ENCODE measurements at places on chromosomes 4 and X.
A peak's percentile ranks its signal among the peaks of the same experiment; 100 is the strongest.

- no peak for DNase-seq
These were observed 97.5 kb upstream of the PRPS2 start for GRCh38 chrX:12693754-12694153.

DNA sequence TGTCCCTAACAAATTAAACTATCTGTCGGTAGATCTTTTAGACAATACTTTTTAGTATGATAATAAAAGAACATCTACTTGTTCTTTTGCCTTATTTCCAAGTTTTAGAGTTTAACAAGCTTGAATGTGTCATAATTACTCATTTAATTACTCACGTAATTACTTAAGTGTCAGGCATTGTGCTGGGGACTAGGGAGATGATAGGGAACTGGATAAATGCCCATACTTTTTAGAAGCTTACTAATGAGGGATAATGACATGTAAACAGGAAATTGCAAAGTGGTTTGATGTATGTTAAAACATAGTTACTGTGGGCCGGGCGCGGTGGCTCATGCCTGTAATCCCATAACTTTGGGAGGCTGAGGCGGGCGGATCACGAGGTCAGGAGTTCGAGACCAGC, 158.3 kb downstream of the DMD start:
- no peak for DNase-seq

DNA sequence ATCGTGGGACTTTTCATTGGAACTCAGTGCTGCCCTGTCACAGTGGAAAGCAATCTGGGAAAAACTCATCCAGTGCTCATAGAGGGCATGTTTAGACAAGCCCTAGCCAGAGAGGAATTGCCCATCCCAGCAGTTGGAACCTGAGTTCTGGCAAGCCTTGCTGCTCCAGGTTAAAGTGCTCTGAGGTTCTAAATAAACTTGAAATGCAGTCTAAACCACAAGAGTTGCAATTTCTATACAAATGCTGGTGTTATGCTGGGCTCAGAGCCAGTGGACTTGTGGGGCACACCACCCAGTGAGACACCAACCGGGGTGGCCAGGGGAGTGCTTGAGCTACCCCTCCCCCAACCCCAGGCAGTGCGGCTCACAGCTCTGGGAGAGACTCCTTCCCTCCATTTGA, 142.8 kb upstream of the PPP1R2C start:
- no peak for DNase-seq

GRCh38 chrX:57137501-57137900, 304 bp upstream of the SPIN2A start:
- no peak for DNase-seq

DNA sequence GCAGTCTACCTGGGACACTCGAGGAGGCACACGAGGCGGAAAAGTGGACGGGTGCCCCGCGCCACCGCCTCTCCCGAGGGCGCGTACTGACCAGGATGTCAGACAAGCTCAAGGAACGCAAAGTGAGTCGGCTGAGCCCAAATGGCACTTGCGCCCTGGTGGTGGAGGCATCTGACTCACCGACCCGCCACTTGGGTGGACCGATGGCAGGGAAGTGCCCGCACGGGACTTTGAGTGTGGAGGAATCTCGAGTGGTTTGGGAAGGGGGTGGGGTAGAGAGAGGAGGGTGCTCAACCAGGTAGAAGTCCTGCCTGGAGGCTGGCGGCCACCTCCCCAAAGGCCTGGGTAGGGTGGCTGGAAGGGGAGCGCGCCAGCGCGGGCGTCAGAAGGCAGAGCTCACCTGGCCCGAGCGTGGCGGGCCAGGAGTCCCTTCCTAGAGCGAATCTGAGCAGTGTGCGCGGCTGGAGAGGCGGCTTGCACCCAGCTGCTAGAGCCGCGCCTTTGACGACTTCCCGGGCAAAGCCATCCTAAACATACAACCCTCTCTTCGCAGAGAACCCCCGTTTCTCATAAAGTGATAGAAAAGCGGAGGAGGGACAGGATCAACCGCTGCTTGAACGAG, 655 bp downstream of the HELT start:
- DNase-seq, result no peak

DNA sequence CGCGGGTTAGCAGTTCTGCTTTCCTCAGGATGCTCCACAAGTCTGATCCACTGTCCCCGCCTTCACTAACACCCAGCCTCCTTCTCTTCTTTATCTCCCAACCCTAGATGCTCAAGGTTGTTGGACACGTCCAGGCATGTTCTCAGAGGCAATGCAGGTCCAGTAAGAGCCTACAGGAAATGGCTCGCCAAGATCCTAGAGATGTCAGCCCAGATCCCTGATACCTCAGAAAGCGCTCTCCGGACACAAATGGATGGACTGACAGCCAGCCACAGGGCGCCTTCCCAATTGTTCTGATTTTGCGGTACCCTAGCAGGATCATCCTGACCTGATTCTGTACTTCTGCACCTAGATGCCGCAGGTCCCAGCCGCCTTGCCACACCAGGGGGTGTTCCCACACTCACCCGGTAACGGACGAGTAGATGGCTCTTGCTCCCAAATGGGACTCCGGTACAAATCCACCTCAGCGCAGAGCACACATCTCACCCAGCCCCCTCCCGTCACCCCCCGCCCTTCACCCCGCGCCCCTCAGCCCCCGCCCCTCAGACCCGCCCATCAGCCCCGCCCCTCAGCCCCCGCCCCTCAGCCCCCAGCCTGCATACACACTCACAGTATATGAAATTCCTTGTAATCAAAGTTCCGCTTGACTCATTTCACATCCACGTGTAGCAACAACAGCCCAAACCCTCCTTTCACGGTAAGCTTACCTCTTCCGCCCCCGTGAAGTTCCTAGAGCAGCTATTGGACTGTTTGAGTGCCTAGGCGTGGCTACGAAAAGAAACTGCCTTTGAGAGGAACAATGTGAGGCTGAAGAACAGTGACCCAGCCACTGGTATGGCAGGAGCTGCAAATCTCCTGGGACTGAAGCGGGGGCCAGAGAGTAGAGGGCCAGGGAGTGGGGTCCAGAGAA, at the start of gene EDA2R:
Gene EDA2R (minus strand): TSS at position 488 of the 910 bp plus-strand sequence. CDS start 23,058 bp downstream, outside the sequence.
- DNase-seq, result peak; percentile 7

DNA sequence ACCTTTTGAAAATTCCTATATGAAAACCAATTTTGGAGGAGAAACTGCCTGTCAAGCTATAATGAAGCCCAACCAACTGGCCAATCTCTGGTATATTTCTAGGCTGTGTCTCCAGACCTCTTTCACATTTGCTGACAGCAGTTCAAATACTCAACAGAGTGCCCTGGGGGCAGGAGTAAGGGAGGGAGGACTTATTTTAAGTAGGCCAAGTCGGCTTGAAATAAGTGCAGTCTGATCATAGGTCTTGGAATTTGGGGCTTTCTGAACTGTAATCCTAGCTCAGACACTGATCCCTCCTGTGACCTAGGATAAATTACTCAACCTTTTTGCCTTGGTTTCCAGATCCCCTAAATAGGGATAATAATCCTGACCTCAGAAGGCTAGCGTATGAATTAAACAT, 59.4 kb upstream of the SLC7A11 start:
- DNase-seq, result no peak

GRCh38 chr4:61333490-61333889, 133.4 kb downstream of the ADGRL3 start:
- DNase-seq, result no peak

GRCh38 chr4:184689681-184690080, 40.1 kb downstream of the PRIMPOL start:
- no peak for DNase-seq

DNA sequence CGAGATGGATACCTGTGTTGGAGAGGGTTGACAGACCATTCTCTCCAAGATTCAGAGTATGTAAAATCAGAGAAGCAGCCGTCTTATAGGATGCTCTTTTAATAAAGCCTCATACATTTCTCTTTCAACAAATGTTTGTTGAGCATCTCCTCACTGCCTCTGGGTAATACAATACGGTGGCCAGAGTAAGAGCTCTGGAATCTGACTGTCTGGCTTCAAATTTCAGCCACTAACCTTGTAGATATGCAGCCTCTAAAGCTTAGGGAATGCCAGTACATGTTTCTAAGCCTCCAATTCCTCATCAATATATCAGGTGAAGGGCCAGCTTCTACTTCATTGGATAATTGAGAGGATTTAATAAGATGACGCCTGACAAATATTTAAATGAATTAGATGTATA, 61.3 kb downstream of the CLNK start:
- DNase-seq, result no peak

DNA sequence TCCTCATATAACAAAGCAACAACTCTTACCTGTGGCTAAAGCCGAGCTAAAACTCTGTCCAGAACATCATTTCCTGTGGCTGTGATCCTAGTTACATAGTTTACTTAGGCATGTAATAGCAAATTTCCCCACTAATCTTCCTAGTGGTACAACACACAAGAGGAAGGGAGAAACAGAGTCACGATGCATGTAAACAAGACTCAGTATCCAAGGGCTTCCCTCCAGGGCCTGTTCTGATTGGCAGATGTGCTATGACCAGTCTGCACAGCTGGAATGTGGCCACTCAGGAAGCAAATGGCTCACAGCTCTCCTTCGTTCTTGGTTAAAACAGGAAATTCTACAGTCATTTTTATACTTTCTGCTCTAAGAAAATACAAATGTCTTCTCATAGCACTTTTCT, 49.2 kb upstream of the PRSS48 start:
- no peak for DNase-seq

DNA sequence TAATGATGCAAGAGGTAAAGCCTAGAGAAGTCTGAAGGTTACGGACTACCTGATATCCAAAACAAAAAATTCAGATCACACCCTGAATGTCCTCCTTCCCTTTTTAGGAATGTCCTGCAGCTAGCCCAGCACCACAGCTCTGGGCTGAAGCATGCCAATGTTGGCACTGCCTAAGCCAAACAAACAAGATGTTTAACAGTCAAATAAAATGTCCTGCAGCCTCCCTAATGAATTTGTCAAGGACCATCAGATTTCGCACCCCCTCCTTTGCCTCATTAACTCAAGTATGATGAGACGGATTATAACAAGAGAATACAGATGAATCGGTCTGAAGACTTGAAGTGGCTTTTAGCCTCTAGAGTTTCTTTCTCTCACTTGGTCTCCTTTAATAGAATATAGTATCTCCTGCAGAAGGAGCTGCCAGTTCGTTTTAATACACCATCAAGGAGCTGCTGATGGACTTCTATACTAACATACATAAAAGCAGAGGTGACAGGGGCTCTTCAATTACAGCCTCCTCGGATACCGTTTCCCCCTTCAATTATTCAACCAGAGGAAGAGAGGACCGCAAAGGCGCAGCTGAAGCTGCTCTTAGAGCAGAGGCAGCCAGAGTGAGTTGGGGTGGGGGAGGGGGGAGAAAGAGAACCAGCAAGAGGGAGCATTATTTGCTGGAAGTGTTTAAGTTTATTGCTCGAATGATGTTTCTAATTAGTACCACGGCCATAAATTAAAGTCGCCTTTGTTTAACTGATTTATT, 3.0 kb upstream of the MAB21L2 start:
- DNase-seq, result no peak

DNA sequence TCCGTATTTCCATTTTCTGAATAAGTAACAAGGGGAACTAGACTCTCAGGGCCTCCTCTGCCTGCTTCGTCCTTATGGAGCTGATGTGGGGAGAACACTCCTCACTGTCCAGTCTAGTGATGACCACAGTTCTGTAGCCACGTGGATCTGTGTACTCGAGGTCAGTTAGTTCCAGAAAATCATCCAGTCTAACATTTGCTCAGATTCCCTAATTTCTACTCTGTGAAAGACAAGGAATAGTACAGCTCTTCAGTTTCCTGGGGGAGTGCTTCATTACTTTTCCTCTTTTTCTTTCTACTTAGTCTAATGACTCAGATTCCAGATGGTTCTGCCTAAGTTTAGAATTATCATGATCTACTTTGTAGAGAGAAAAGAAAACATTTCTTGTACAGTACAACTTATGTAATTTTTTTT, 82.6 kb downstream of the SORBS2 start:
- no peak for DNase-seq

- DNase-seq, result no peak
These were observed 716 bp downstream of the FHIP1A start for GRCh38 chr4:151409470-151410313.

DNA sequence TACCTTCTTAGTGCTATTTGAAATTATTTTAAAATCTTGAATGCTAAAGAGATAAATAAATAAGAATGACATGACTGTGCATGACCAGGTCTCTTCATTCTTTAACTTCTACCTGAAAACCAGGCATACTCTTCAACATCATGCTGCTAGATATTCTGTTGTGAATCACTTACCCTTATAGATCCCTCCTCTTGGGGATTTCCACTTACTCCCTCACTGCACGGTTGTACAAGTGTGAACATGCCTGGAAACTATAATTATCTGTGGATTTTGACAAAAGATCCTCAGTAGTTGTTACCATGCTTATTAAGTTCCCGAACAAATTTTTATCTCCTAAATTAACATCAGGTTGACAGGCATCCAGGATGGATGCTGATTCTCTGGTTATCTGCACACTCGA, 54.3 kb downstream of the ADGRL3 start:
- DNase-seq, result no peak

DNA sequence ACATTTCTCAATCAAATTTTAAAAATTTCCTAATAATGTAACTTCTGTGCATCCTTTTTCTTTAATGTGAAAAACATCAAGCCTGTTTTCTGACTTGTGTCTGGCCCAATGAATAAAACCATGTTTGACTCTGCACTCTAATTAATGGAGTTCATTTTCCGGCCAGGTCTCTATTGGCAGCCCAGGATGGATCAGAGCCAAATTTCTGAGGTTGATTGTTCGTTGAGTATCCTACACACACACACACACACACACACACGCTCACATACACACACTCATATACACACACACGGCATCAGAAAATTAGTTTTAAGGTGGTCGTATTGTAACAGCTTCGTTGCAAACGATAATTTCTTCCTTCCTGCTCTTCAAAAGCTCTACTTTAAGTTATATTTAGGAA, 28.9 kb upstream of the TLL1 start:
- DNase-seq, result no peak

- no peak for DNase-seq
These were observed 6.6 kb upstream of the UTP3 start for GRCh38 chr4:70681704-70682103.

DNA sequence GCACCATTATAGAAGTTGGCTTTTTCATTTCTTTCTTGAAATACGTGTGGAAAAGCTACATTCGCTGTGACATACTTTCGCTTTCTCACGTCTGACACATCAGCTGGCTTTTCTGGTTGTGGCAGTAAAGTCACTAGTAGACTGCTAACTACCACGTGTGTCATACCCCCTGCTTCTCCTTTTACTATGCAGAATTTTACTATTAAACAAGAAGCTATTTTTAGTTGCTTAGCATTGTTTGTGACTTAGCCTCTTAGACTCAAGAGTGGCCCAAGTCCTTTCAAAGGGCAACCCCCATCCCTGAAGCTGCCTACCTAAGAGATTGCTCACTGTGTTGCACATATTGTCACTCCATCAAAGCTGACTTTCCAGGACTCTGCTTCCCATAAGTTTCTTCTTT, 2.1 kb upstream of the IL2 start:
- peak; percentile 19 for DNase-seq
